ENCODE measurements at places on chromosomes 12 and 14.

- DNase-seq, result peak; percentile 65
Measured at GRCh38 chr14:51682411-51682810, 30.7 kb downstream of the FRMD6 start.

- DNase-seq, result no peak
Measured at GRCh38 chr12:39619316-39619659, 315 bp downstream of the ABCD2 start.

DNA sequence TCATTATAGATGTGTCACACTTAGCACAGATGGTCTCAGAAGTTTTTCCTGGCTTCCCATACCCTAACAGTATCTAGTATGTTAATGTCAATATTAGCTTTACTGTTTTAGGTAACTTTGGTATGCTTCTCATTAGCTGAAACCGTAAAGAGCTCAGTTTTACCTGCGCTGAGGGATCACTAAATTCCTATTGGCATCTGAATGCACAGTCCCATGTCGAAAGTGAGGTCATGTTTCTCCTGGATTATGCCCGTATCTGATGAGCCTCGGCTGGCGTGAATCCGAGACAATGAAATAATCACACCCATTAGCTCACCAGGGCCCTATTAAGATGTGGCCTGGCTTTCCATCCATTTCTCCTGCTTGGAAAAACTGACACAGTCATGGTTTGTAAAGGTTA, 418.2 kb downstream of the ZFP36L1 start:
- DNase-seq, result no peak

DNA sequence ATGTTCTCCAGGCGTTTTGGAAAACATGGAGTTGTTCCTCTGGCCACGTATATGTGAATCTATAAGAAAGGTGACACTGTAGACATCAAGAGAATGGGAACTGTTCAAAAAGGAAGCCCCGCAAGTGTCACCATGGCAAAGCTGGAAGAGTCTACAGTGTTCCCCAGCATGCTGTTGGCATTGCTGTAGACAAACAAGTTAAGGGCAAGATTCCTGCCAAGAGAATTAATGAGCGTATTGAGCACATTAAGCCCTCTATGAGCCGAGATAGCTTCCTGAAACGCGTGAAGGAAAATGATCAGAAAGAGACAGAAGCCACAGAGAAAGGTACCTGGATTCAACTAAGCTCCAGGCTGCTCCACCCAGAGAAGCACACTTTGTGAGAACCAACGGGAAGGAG, 92.5 kb upstream of the EIF5 start:
- DNase-seq, result no peak

DNA sequence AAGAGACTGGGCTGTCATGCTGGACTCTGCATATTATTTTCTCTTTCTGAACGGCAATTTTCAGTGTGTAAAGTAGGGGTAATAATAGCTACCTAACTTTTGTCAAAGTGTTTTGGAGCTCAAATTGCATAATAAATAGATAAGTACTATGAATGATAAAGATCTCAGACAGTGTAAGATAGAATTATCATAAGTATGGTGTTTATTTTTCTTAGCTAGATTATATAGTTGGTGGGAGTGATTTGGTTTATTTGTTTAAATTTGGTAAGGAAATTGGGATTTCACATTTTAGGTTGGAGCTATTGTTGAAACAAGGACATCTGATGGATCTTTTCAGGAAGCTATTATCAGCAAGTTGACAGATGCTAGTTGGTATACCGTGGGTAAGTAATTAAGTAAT, 7.4 kb downstream of the ARID4A start:
- DNase-seq, result no peak

DNA sequence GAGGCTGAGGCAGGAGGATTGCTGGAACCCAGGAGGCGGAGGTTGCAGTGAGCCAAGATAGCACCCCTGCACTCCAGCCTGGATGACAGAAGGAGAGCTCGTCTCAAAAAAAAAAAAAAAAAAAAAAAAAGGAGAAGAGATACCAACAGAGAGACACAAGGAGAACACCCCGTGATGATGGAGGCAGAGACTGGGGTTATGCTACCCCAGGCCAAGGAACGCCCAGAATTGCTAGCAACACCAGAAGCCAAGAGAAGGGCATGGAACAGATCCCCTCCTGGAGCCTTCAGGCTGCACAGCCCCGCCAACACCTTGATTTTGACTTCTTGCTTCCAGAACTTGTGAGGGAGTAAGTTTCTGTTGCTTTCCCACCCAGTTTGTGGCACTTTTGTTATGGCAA, 148.0 kb upstream of the FOXN3 start:
- no peak for DNase-seq

DNA sequence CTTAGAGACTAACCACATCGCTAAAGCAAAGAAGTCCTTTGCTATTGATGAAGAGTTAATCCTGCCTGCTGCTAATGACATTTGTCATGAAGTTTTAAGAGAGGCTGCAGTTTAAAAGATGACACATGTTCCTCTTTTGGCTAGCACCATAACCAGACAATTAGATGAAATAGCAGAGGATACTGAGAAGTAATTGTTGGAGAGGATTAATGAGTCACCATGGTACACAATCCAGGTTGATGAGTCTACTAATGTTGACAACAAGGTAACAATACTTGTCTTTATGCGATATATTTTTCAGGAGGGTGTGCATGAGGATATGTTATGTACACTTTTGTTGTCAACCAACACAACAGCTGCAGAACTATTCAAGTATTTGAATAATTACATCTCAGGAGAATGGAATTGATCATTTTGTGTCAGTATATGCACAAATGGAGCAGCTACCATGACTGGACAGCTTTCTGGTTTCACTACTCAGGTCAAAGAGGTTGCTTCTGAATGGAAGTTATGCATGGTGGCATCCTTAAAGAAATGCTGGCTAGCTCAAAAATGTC, 56.7 kb downstream of the LRRIQ1 start:
- no peak for DNase-seq

DNA sequence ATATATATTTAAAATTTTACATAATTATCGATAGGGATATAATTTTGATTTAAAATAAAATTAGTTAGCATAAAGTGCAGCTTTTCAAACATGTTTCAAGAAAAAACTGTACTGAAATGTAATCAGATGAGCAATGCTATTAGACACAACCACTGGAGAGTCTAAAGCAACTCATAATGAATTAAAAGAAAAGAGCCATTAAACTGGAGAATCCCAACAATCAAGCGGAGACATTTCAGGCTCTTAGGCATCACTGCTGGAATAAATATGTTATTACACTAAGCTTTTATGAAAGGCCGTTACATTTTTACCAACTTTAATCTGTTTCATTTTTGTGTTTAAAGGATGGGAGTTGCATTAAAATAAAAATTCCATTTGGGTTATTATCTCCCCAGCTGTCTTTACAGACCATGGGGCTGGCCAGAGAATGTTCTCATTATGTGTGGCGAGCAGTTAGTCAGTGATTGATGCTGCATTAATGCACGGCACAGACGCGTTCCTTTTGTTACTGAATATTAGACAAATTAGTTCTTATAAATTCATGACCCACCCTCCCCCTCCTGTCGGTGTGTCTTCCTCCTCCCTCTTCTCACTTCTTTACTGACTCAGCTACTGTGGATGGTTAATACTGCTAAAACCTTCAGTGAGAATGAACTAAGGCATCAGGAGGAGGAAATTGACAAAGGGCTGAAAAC, 156.8 kb downstream of the PDZRN4 start:
- no peak for DNase-seq

DNA sequence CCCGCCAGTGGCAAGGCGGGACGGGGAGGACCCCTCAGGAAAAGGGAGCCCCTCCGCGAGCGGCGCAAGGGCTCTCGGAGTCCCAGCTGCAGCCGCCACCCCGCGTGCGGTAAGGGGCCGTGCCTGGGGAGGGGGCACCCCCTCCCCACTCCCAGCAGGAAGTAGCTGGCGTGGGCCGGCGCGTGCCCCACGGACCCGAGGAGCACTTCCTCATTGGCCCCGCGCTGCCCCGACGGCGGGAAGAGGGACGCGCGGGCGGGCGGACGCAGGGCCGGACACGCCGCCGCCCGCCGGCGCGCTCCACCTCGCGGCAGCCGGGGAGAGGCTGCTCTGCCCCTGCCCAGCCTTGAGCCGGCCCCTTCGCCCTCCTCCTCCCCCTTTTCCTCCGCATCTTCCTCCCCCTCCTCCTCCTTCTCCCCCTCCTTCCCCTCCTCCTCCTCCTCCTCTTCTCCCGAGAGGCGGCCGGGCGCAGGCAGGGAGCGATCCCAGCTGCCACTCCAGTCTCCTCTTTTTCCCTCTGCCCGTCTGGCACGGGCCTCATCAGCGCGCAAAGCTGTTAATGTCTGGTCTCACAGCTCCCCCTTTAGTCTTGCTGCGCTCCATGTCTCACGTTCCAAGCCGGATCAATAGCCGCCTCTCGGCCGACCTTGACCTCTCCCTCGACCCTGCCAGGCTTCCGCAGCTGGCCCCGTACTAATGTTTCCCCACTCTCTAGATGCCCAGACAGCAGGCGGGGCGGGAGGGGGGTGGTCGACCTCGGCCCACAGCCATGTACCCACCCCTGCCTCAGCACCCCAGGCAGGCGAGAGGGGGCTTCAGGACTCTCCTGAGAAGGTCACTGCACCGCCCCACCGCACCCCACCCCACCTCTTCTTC, 2.6 kb upstream of the BCL11B start:
- DNase-seq, result peak; percentile 32

DNA sequence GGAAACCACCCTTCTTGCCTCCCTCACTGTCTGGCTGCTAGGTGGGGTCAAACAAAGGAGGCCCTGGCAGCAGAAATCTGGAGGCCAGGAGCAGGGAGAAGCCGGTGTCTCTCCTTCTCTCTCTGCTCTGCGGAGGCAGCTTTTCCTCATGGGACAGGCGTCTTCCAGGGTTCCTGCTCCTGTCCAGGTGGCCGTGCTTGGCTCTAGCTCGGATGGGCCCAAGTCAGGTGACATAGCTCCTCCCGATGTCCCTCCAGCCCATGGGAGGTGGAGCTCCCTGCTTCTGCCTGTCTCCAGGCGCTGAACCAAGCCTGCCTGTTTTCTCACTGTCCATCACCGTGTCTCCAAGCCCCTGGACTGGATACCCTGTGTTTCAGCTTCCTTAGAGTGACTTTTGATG, 30.5 kb upstream of the FZD10 start:
- DNase-seq, result no peak

- peak; percentile 71 for DNase-seq
Measured at GRCh38 chr12:123897221-123897620, 75.4 kb downstream of the CCDC92 start.

GRCh38 chr14:56796259-56796658, 14.0 kb downstream of the OTX2 start:
- DNase-seq, result no peak

DNA sequence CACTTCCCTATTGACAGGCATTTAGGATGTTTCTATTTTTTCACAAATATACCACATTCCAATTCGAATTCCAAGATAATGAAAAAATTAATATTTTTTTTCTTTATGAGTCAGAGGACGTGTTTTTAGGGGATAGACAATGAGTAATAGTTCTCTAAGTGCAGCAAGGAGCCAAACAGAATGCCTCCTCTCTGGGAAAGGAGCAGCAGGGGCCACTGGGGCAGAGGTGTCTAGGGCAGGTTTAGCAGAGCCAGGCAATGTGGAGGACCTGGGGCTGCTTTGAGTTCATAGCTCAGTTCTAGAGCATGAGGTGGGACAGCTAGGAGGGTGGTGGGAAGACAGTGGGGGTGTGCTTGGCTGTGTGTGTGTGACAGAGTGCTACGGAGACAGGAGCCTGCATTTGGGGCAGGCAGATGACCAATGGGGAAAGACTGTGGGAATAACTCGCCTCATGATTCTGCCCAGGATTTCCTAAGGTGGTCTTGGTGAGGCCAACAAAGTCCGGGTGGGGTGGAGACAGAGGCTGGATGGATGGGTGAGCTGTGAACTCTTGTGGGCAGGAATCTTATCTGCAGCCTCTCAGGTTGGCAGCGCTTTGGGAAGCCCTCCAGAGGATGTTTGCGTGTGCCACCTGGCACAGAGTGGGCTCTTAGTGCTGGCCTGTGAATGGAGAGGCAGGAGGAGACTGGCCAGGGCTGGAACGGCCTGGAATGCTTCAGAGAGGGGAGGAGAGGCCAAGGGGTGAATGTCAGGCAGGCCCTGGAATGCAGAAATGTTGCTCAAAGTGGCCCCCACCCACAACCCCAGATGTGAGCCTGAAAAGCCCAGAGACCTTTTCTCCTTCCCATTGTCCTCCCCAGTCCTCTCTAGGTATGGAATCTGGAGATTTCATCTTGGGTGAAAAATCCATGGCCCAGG, 2.4 kb upstream of the KRT7 start:
- peak; percentile 90 for DNase-seq

- no peak for DNase-seq
Measured at GRCh38 chr12:109234012-109234411, 75.1 kb downstream of the FOXN4 start.

DNA sequence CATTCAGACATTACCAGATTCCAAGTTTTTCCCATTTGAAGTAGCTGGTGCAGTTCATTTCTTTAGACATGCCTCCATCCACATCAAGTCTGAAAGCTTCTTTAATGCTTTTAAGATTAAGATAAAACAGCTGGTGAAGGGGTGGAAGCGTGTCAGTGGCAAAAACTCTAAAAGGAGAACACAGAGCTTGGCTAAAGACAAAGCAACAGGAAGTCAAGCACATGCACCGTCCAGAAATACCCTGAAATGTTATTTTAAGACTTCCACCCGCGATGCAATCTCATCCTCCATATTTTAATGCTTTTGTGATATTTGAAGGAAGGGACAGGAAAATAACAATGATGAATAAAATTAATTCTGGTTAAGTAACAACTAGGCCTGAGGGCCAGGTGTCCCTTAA, 31.8 kb downstream of the PPM1H start:
- no peak for DNase-seq

- peak; percentile 43 for DNase-seq
Measured at GRCh38 chr12:70664465-70664881, 27.2 kb upstream of the PTPRB start.

GRCh38 chr12:121175383-121176119, 34.4 kb upstream of the P2RX4 start:
- no peak for DNase-seq

- DNase-seq, result peak; percentile 95
Measured at GRCh38 chr12:123398550-123399254, 14.8 kb downstream of the KMT5A start.

DNA sequence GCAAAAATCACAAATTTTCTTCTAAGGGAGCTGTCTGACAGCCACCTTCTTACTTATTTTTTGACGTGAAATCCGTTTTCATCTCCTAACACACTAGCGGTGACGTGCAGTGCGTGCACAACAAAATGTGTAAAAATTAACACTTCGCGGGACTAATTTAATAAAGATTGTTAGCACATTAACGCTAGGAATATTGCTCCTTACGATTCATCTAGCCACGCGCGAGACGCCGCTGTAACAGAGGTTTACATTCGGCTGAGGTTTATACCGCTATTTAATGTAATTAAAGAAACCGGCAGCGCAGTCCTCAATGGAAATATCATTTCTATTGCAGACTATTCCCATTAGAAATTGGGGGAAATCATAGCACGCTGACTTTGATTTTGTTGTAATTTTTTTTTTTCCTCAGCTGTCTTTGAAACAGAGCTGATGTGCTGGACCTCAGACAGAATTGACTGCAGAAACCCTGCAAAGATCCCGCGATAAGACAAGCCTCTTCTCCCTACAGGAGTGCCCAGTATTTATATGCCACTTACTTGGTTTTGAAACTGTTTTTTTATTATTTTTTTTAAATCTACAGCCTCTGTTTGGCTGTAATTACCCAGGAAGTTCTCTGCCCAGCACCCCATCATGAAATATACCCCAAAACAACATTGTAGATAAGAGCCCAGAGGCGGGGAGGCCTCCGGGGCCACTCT, 31.2 kb downstream of the BCL11B start:
- no peak for DNase-seq

GRCh38 chr14:103510724-103511693, 11.6 kb downstream of the CKB start:
- no peak for DNase-seq
